B cell (primary cell): ENCODE measurements at places on chromosomes 2 and 18.
A peak's percentile ranks its signal among the peaks of the same experiment; 100 is the strongest.

- H3K27me3 ChIP-seq = no peaks in the 10 kb centered on the region
- H3K36me3 ChIP-seq = no peaks in the 10 kb centered on the region
- peak; percentile 7 for DNase-seq
- H3K4me1 ChIP-seq = no peaks in the 10 kb centered on the region
- no peak overlapping the region for H3K27ac ChIP-seq
- H3K4me3 ChIP-seq = no peak overlapping the region
These were observed 2.2 kb upstream of the KCNH7 start for GRCh38 chr2:162840598-162841246.

DNA sequence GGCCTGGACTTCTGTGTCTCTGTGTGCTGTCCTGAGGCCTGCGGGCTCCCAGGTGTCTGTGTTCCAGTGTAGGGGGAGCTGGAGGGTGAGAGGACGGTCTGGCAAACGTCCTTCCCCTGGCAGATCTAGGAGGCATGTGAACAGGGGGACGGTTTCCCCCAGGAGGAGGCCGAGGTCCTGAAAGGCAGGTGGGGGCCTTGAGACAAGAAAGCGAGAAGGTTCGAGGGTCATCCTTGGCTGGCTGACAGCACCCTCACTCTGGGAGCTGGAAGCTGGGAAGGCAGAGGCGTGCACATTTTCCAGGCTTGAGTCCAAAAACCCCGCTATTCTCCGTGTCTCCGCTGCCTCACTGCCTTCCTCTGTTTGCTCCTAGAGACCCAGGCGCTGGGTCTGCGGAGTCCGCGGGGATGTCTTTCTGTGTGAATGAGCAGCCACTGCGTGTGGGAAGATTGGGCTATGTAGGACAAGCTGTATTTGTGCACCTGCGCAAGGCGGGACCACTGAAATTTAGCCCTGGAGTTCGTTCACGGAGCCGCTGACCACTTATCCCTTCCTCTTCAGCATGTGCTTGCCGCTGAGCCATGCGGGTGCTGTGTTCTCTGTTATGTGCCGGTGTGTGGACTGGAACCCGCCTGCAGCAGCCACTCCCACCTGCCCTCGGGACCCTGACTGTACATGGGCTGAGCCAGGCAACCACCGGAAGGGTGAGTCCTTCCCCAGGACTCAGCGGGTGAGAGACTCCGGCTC, 43.7 kb downstream of the TWIST2 start:
- no peak overlapping the region for H3K27ac ChIP-seq
- DNase-seq = no peak
- no peaks in the 10 kb centered on the region for H3K27me3 ChIP-seq
- H3K4me3 ChIP-seq = no peak overlapping the region

DNA sequence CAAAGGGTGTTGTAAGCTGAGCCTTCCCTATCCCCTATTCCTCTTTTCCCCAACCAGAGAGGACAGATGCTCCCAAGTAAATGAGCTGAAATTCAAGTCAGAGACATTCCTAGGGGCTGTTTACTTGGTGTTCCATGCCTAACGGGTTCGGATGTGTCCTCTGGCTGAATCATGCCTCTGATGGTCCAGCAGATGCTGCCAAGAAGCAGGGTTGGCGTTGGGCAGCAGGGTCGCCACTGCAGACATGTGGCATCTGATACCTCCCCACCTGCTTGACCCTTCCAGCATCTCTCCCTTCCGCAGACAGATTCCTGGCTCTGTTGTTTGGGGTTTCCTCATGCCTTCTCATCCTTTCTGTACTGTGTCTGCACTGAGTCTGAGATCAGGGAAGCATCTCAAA, 108.3 kb downstream of the HNRNPLL start:
- H3K36me3 ChIP-seq = no peaks in the 10 kb centered on the region
- H3K27me3 ChIP-seq = no peaks in the 10 kb centered on the region
- no peak overlapping the region for H3K27ac ChIP-seq
- no peak for DNase-seq
- peaks cover 10% of the 10 kb centered on the region for H3K4me1 ChIP-seq

DNA sequence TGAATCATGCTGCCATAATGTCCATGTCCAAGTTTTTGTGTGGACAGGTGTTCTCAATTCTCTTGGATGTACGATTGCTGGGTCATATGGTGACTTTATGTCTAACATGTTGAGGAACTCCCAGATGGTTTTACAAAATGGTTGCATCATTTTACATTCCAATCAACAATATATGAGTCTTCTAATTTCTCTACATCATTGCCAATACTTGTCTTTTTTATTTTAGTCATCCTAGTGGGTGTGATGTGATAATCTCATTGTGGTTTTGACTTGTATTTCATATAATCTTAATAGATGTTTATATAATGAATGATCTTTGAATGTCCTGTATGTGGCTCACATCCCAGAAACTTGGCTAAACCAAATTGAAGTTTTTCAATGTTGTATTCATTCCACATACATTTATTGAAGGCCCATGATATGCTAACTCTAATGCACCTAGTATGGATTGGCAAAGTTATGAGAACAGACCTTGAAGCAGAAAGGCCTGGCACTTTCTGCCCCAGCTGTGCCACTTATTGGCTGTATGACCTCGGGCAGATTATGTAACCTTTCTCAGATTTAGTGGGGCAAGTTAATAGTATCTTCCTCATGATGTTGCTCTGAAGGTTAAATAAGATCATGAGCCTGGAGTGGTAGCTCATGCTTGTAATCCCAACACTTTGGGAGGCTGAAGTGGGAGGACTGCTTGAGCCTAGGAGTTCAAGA, 205.4 kb downstream of the RAB3GAP1 start:
- H3K27me3 ChIP-seq = no peaks in the 10 kb centered on the region
- no peak for DNase-seq
- no peak overlapping the region for H3K27ac ChIP-seq
- H3K36me3 ChIP-seq = no peaks in the 10 kb centered on the region
- H3K4me3 ChIP-seq = no peak overlapping the region

GRCh38 chr2:42795841-42796301, 3.5 kb upstream of the HAAO start:
- no peaks in the 10 kb centered on the region for H3K27me3 ChIP-seq
- H3K27ac ChIP-seq = no peak overlapping the region
- peak; percentile 27 for DNase-seq
- peaks cover 37% of the 10 kb centered on the region for H3K4me1 ChIP-seq
- H3K36me3 ChIP-seq = no peaks in the 10 kb centered on the region

DNA sequence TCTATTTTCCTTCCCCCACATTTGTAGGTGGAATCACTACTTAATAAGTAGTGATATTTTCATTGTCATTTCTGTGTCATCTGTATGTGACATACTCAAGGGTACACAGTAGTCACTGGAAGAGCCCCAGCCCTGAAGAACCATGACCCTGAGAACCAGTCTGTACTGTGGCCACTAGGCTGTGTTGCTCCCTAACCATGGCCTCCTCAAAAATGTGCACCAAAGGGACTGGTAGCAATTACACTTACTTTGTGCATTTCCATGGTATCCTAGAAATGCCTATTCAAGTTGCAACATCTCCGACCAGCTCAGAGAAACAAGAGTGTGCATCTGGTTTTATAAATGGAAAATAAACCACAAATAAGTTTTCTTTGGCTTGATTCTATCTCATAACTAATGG, 155.1 kb downstream of the DOCK10 start:
- H3K4me3 ChIP-seq = no peak overlapping the region
- no peaks in the 10 kb centered on the region for H3K4me1 ChIP-seq
- no peak overlapping the region for H3K27ac ChIP-seq
- peaks cover 72% of the 10 kb centered on the region for H3K36me3 ChIP-seq
- H3K27me3 ChIP-seq = no peaks in the 10 kb centered on the region

GRCh38 chr2:216242365-216242764, 129.9 kb downstream of the MARCHF4 start:
- H3K4me3 ChIP-seq = no peak overlapping the region
- no peaks in the 10 kb centered on the region for H3K36me3 ChIP-seq
- DNase-seq = no peak
- H3K27me3 ChIP-seq = peaks cover 3% of the 10 kb centered on the region
- H3K27ac ChIP-seq = no peak overlapping the region
- no peaks in the 10 kb centered on the region for H3K4me1 ChIP-seq

DNA sequence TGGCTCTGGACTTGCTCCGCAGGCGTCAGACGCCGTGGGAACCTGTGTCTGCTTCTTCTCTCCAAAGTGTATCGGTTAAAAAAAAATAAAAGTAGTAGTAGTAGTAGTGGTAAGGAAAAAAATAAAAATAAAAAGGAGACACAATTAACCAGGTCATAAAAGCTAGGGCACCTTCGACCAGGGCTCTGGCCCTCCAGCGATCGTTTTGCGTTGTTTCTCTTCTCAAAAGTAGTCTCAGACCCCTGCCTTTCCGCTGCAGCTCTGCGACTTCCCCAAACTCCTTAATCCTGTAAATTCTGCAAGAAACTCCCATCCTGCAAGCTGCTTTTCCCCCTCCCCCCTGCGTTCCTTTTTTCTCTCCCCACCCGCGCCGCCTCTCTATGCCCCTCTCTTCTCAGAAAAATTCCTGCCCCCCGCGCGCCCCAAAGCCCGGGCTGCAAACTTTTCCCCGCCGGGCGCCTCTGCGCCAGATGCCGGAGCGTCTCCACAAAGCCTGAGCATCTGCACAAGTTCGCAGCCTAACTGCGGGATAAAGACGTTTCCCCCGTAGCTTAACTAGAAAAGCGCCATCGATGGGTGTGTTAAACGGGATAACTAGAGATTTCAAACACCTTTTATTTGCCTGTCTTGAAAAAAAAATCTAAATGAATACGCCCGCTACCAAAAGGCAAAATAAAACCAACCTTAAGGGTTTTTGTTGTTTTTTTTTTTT, 1.8 kb upstream of the SALL3 start:
- H3K27ac ChIP-seq = no peak overlapping the region
- DNase-seq = no peak
- peaks cover 50% of the 10 kb centered on the region for H3K27me3 ChIP-seq
- no peak overlapping the region for H3K4me3 ChIP-seq
- peaks cover 10% of the 10 kb centered on the region for H3K4me1 ChIP-seq

GRCh38 chr2:215377283-215377682, 58.6 kb downstream of the FN1 start:
- H3K4me3 ChIP-seq = no peak overlapping the region
- H3K36me3 ChIP-seq = no peaks in the 10 kb centered on the region
- H3K27me3 ChIP-seq = no peaks in the 10 kb centered on the region

DNA sequence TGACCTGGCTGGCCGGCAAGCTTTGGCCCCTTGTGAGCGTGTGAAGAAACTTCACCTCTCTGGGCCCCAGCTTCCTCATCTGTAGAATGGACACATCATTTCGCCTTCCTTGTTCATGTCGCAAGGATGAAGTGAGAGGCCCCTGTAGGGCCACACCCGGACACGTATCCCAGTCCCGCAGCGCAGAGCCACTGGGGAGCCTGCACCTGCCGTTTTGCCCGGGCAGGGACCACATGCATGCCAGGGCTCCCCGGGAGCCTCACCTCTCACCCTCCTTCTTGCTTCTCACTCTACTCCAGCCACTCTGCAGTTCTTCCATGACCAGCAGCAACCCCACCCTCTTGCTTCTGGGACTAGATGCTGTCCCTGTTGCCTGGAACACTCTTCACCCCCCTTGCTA, 77.5 kb downstream of the FAM168B start:
- H3K27me3 ChIP-seq = no peaks in the 10 kb centered on the region
- no peak overlapping the region for H3K4me3 ChIP-seq
- no peak for DNase-seq
- H3K36me3 ChIP-seq = no peaks in the 10 kb centered on the region
- H3K4me1 ChIP-seq = no peaks in the 10 kb centered on the region

DNA sequence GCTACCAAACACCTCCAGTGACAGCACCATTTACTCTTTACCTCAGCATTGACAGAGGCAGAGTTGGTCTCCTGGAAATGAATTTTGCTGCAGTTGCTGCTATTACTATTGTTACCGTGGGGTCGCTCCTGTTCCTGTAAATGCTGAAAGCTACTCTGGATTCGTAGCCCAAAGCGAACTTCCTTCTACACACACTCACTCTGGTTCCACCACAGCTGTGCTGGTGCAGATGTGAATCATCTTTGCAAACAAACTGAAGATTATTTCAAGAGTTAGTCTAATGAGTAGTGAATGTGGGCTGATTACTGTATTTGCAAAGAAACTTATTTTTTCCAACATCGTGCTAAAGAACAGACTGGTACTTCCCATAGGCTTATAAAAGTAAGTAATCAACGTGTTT, 304.0 kb downstream of the LPIN1 start:
- peaks cover 61% of the 10 kb centered on the region for H3K4me1 ChIP-seq
- H3K27me3 ChIP-seq = no peaks in the 10 kb centered on the region
- no peak overlapping the region for H3K27ac ChIP-seq
- H3K36me3 ChIP-seq = no peaks in the 10 kb centered on the region
- no peak overlapping the region for H3K4me3 ChIP-seq

DNA sequence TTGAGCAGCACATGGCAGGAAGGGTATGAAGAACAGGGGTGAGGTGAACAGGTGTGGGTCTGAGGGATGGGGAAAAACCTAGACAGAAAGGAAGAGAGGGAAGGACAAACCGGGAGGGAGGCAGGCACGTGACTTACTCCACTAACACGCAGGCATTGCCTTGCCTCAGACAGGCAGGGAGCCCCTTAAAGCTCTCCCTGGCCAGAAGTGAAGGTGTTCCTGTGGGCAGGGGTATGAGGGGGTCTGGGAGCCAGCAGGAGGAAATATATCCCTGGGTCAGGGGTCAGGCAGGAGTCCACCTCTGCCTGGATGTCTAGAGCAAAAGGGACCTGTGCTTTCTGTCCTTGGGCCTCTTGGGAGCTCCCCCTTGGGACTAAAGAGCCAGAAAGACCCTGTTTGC, 135.3 kb upstream of the EPAS1 start:
- H3K36me3 ChIP-seq = peaks cover 1% of the 10 kb centered on the region
- no peak overlapping the region for H3K4me3 ChIP-seq
- H3K4me1 ChIP-seq = no peaks in the 10 kb centered on the region
- H3K27ac ChIP-seq = no peak overlapping the region
- DNase-seq = no peak

- H3K4me1 ChIP-seq = no peaks in the 10 kb centered on the region
- H3K36me3 ChIP-seq = no peaks in the 10 kb centered on the region
- no peak overlapping the region for H3K27ac ChIP-seq
These were observed 218.2 kb downstream of the SH3BP4 start for GRCh38 chr2:235170016-235170415.

DNA sequence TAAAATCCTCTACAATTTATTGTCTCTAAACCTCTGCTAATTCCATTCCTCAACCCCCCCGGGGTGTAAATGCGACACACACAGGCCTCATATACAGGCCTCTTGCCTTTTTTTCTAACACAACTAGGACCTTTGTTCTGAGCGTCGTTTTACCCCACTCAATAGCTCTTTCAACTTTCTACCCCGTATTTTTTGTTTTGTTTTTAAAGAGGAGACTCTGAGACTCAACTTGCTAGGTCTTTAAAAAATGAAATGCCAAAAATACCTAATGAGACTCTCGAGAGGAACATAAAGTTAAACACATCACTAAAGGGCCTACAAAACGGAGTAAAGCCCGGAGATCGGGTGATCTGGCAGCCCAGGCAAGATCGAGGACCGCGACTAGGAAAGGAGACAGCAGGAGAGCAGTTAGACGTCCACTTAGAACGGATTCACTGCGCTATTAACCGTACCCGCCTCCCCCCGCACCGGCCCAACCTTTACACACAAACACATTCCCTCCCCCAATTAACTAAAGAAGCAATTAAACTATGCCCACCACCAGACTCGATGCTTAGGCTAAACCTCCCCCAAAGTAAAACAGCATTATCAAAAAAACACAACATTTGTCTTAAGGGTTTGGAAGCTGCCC, 1.7 kb downstream of the TRIP12 start:
- H3K4me3 ChIP-seq = peak overlapping the region; percentile 93
- no peaks in the 10 kb centered on the region for H3K27me3 ChIP-seq
- peaks cover 24% of the 10 kb centered on the region for H3K4me1 ChIP-seq
- DNase-seq = peak; percentile 60
- H3K27ac ChIP-seq = peak overlapping the region; percentile 83
- H3K36me3 ChIP-seq = peaks cover 1% of the 10 kb centered on the region
